ENCODE measurements at places on chromosomes 6 and 20.

DNA sequence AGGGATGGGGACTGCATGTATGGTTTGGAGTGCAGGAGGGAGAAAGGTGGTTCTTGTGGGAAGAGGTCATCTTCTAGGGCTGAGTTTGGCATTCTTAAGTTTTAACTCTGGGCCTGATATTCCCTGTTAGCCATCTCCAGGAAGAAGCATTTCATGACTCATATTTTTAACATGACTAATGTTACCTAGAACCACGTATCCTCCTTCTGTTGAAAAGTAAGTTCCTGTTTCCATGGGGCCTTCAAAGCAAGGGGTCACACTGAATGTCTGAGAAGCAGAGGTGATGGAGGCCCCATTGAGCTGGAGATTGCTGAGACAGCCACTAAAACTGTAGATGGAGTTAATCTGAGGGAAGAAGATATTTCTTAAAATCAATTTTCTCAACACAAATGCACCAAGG is 30.2 kb downstream of the FAM229B start:
- DNase-seq: no peak

GRCh38 chr20:2932498-2932897 is 59.2 kb downstream of the PTPRA start:
- DNase-seq: no peak

DNA sequence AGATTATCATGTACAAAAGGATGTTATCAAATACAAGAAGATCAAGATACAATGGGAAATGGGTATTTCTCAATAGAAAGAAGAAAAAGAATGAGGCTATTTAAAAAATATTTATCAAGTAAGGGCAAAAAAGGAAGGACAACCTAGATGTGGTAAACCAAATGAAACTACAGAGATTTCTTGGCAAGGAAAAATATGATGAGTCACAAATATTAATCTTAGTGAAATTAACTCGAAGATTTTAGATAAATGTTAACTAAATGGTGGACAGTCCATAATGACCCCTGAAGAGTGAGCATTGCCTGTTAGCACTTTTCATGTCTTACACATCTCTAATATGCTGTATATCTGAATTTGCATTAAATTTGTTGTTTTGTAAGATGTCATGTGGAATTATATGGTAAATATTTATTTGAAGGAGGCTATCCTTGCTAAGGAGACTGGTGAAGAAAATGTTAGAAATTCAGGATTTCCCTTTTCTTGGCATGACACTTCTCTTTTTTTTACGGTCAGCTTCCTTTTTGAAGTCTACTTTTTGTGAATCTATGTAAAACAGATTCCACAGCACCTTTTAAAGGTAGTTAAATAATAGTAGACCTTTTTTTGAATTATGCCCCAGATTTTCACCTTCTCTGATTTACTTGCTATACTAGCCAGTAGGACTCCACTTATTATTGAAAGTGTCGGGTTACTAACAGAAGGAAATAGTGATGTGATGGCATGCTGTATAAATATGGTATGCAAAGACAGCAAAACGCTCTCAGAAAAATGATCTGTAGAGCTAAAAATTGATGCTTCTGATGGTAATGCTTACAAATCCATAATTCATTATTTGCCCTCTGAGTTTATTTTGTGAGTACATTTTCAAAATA is 120.5 kb downstream of the HIVEP1 start:
- DNase-seq: no peak

DNA sequence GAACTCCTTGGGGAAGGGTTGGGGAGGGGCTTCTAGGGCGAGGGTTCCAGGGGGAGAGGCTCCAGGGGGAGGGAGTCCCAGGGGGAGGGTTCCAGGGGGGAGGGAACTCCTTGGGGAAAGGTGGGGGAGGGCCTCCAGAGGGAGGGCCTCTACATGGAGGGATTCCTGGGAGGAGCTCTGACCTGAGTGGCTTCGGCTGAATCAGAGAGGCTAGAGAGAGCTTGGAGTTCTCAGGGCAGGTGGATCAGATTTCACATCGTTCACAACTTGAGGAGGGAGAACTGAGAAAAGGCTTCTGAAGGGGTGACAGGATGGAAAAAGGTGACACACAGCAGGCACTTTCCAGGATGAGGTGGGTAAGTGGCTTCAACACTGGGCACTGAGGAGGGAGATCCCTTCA is 49.1 kb downstream of the DAAM2 start:
- no peak for DNase-seq

DNA sequence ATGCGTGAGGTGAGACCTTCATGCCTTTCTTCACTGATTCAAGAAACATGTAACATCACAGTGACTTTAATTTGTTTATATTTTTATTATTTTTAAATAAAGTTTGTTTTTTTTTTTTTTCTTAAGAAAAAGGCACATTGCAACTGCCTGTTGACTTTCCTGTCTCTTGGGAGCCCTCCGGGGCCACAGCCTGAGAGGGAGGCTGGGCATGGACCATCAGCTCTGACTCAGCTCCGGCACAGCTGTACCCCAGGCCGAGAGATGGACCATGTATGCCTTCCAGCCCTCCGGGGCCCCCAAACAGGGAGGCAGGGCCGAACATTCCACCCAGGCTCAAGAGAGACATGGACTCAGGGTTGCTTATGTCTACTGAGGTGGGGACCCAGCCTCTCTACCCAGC is 99.9 kb downstream of the NFATC2 start:
- DNase-seq: no peak

DNA sequence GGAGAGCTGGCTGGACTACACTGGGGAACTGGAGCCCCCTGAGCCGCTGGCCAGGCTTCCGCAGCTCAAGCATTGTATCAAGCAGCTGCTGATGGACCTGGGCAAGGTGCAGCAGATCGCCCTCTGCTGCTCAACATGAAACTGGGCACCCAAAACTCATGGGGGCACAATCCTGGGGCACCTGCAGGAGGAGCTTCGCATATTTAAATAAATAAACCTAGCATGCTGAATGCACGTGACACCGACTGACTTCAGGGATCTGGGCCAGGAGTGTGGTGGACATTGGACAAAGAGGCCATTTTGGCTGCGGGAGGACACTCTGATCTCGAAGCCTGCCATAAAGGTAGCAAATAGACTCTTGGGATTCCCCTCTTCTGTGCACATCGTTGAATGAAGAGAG is 6.8 kb downstream of the SCAND1 start:
- no peak for DNase-seq

- DNase-seq: no peak
These were observed 7.9 kb upstream of the TBPL1 start for GRCh38 chr6:133945158-133945557.

GRCh38 chr6:29011276-29011734 is 6.2 kb upstream of the ZNF311 start:
- DNase-seq: no peak

DNA sequence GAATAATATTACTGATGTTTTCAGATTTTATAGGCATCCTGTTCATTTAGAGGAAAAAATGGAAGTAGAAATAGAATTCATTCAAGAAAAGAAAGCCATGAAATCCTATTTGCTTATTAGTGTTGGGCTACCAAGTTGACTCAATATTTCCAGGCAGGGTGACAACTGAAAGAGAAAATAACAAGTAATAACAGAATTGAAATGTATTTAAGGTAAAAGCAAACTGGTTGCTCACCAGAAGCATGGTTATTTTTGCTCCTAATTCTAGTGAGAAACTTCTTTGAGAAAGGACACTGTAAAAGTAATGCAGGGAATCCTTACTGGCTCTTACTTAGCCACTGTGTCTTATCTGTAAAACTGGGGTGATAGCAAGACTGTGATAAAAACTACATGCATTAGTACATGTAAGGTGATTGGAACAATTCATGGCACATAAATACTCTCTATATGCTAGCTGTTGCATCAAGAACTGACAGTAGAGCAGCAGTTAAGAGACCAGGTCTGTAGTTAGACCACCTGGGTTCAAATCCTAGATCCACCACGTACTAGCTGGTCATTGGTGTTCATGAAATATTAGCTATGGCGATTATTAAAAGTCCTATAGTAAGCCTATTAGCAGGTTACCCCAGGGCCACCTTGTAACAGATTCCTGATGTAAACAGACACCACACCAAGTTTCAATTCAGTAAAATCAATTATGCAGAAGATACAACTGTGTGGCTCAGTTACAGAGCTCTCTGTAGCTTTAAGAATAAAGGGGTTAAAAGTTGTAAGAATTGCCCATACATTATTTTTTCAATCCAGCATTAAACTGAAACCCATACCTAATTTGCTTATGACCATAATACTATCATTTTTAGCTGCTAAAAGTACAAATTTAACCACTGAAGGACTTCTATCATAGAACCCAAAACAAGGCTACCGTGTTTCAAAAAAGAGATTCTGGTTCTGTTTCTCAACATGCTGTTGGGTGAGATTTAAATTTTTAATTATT is 159.2 kb upstream of the COL21A1 start:
- DNase-seq: no peak

DNA sequence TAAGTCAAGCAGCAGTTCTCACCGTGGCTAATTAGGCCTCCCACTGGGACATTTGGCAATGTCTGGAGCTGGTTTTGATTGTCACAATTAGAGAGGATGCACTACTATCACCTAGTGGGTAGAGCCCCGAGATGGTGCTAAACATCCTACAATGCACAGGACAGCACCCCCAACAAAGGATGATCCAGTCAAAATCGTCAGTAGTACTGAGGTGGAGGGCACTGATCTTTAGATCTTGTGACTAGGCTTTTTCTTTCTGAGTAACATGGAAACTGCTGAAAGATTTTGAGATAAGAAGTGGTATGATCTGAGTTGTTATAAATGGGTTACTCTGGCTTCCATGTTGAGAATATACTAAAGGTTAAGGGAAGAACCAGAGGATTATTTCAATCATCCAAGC is 12.0 kb downstream of the UBD start:
- no peak for DNase-seq

DNA sequence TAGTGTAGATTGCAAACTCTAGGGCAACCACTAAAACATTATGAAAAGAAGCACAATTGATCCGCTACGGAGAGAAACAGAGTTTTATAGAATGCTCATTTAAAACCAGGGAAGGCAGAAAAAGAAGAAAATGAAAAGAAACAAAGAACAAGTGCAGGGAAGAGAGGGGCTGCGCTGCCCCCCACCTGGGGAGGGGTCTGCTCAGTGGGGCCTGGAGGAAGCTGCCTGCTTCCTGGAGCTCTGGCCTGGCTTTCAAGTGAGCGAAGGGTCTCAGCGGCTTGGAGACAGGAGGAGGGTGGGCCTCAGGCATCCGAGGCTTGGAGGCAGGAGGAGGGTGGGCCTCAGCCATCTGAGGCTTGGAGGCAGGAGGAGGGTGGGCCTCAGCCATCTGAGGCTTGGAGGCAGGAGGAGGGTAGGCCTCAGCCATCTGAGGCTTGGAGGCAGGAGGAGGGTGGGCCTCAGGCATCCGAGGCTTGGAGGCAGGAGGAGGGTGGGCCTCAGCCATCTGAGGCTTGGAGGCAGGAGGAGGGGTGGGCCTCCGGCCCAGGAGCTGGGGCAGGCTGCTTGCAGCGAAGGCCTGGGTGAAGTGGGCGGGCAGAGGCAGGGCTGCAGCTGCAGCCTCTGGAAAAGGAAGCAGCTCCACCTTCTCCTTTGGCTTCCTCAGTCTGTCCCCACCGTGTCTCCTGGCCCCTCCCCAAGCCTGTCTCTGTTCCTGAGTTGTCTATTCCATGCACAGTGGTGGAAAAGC is 406.3 kb downstream of the TAF4 start:
- DNase-seq: no peak

- DNase-seq: no peak
These were observed 63.8 kb upstream of the UST start for GRCh38 chr6:148682990-148683389.

- no peak for DNase-seq
These were observed 129.2 kb downstream of the ATXN1 start for GRCh38 chr6:16632101-16632500.

DNA sequence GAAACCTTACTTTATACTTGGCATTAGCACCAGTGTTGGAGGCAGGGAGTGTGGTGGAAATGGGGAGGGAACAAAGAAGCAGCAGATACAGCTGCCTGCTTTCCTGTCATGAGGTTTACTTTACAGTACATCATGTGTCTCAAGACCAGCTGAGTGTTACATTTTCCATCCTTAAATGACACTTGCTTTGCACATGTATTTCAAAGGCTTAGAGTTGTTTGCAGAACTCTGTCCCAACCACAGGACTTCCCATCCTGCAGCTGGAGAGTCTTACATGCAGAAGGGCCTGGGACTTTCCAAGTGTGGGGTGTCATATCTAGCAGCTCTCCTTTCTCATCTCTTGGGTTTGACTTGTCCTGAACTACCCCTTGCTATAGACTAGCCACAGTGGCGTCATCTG is 395.9 kb downstream of the DHX35 start:
- DNase-seq: no peak

GRCh38 chr20:57713505-57713903 is 3.7 kb upstream of the PMEPA1 start:
- no peak for DNase-seq

DNA sequence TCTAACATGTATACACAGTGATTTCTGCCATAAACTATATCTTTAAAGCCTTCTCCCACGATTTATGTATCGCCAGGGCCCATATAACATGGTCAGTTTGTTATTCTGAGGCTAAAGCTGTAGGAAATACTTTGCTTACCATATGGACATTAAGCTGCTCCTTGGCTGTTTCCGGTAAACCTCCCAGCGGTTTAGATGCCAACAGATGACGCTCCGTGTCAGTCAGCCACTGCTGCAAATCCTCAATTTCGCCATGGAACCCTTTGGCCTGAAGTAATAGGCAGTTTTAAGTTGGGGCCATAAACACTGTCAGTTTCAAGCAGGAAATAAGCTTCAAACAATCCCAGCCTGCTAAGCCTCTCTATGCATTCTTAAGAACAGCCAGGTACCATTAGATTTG is 145.4 kb downstream of the DST start:
- DNase-seq: no peak

DNA sequence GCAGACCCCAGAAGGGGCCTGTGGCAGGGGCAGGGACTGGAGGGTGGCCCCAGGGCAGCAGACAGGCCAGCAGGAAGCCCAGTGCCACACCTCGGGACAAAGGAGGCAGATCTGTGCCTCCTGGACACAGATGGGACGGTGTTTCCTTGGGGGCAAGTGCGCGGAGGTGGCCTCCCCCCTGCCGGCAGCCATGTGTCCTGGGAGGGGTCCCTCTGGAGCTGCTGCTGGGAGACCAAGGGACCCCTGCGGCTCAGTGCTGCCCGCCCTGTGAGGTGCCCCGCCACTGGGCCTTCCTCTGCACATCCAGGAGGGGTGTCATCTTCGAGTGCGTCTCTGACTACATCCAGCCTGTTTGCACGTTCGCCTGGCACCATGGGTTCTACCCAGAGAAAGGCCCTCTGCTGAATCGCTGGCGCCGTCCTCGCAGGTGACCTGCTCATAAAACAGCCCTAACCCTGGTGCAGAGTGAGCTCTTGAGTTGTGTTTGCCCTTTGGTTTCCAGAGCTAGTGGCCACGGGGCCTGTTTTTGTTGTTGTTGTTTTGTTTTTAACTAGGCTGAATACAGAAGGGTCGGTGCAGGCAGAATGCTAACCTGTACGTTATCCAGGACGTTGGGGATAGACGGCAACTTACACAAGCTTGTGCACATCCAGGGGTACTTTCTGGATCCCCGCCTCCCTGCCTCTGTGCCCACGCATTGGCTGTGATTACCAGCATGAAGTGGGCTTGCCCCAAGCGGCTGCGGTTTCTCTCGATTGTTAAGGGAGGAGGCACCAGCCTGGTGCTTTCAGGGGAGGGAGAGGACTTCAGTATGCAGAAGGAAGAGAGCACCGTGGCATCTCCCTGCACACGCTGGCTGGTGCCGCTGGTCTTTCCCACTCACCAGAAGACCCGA is 1.3 kb upstream of the KCNQ2 start:
- DNase-seq: no peak

Data from cortex of kidney (tissue), 1 donor.